CD4-positive, alpha-beta T cell treated with Interleukin-6 for 4 hours (primary cell): ENCODE measurements at places on chromosomes 12 and 14.

DNA sequence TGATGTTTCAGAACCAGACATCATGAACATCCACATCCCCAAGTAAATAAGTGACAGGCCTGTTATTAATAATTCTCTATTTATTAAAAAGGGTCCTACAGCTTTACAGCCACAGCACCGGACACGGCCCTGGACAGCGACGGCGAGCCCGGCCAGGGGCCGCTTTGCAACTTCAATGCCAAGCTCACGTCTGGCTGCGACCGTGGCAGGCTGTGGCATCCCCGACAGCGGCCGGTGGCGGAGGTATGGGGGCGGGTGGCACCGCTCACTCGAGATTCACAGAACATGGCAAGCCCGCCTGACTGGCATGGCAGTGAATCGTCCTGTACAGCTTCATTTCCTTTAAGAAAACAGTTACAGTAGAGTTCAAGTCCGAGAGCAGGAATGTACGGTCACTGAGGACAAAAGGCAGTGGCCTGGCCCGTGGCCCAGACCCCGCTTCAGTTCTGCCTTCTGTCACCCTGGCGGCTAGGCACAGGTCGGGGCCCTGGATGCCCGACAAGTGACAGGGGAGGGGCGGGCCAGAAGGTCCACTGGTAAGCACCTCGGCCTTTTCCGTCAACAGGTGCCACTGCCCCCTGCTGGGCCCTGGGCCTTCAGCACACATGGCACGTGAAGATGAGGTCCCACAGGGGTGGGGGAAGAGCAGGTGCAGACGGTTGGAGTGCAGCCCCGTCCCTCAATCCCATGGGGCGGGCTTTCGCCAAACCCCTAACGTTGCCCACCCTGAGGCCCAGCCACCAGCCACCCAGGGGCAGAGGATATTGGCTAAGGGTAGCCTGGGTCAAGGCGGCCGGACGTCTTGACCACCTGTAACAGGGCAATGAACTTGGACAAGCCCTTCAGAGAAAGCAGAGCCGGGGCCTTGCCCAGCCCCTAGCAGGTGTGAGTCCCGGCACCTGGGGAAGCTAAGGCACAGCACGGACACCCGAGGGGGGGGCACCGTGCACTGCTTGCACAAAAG lies 30.3 kb downstream of the HIP1R start:
- peak; percentile 31 for DNase-seq

DNA sequence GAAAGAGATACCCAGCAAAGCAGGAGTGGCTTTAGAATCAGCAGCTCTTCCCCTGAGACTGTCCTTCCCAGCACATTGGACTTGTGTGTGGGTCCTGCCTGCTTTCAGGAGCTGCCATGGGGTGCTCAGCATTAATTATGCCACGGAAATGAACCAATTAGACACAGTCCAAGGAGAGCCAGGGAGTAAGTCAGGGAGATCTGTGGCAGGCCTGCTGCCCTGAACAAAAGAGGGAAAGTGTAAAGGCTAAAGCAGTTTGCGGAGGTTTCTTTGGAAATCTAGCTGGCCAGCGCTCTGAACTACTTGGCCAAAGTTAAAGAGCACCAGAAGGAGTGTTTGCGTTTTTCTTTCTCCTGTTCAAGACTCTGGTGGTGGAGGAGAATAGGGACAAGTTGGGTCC lies 65.7 kb upstream of the SRSF5 start:
- DNase-seq: no peak

DNA sequence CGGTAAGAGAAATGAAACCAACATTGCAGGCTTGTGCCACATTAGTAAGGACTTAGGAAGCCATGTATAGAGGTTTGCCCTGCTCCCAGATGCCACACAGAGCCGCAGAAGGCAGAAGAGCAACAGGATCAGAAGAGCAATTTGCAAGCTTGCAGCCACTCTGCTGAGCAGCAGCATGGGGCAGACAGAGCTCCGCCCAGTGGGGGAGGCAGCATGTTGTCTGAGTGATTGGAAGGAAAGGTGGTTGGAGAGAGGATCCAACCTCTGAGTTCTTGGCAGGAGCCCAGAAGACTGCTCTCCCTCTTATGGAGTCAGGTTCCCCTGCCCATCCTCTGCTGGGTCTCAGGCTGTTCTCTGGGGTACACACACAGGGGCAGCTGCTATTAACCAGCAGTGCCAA lies 2.3 kb upstream of the KRT6A start:
- DNase-seq: no peak

DNA sequence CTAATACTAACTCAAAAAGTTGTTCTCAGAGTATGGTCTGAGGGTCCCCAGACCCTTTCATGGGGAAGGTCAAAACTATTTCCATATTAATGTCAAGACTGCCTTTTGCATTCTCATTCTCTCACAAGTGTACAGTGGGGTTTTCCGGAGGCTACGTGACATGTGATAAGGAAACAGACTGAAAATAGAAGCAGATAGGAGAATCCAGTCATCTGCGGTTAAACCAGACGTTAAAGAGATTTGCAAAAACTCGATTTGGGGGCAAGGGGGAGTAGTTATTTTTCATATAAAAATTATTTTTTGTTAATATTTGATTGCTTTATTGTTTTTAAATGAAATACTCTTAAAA lies 1.0 kb upstream of the NAP1L1 start:
- peak; percentile 19 for DNase-seq

- DNase-seq: no peak
Measured at GRCh38 chr14:25843481-25844470, 754.1 kb downstream of the NOVA1 start.

DNA sequence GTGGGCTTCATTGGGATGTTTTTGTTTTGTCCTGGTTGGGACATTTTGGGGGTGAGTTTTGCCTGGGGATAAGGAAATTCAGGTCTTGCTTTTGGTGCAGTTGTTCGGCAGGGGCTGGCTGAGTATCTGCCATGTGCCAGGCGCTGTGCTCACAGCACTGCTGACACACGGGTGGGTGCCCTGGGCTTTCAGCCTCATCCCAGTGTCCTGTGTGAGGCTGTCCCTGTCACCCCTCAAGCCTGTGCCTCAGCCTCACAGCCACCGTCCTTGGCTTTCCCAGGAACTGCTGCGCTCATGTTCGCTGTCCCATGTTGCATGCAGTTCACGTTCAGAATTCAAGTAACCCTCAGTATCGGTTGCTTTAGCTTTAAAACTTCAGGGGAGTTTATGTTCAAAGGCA lies 24.9 kb downstream of the XRCC3 start:
- no peak for DNase-seq
